ENCODE measurements at places on chromosomes 13 and 19. TPM values are rescaled to one million over a fixed set of nuclear protein-coding genes. Genes with fewer than 3 reads are reported as not detected.

GPR180 gene
- polyA plus RNA-seq = 7.9 TPM

MAG gene
- 2.7 TPM for polyA plus RNA-seq

CFD gene
- polyA plus RNA-seq = 1.4 TPM

JAK3 gene
- 2.6 TPM for polyA plus RNA-seq

PVR gene
- 31.6 TPM for polyA plus RNA-seq

SACS gene
- 11.2 TPM for polyA plus RNA-seq

HOMER3 gene
- polyA plus RNA-seq = 50.4 TPM
